ENCODE measurements at places on chromosomes 5 and 9.

GRCh38 chr5:16812911-16813310 lies 123.2 kb downstream of the MYO10 start:
- DNase-seq = no peak

- no peak for DNase-seq
Observed at GRCh38 chr9:98380065-98380681, 124.7 kb upstream of the TBC1D2 start.

GRCh38 chr5:142590451-142591231 lies 95.2 kb downstream of the FGF1 start:
- DNase-seq = no peak

DNA sequence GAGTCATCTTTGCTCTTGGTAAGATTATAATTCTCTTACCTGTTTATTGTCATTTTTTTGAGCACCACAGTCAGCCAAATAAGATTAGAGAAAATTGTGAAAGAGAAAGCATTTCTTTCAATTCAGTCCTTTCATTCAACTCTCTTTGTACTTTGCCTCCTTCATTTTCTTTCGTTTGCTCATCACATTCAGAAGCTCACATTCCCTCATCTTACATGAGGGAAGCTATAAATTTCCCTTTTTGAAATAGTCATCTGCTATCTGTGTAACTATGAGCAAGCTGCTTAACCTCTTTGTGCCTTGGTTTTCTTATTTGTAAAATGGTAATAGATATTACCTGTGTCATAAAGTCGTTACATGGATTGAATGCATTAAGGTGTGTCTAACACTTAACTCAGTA lies 41.4 kb downstream of the PAM start:
- no peak for DNase-seq

- no peak for DNase-seq
Observed at GRCh38 chr9:136658849-136659535, 3.7 kb upstream of the EGFL7 start.

GRCh38 chr9:34983209-34983608 lies 6.3 kb upstream of the DNAJB5 start:
- peak; percentile 81 for DNase-seq

- DNase-seq = no peak
Observed at GRCh38 chr5:44294516-44294915, 94.7 kb downstream of the FGF10 start.

GRCh38 chr5:67870662-67871061 lies 344.9 kb upstream of the PIK3R1 start:
- DNase-seq = peak; percentile 36
